ENCODE measurements at places on chromosomes 5 and 9.

DNA sequence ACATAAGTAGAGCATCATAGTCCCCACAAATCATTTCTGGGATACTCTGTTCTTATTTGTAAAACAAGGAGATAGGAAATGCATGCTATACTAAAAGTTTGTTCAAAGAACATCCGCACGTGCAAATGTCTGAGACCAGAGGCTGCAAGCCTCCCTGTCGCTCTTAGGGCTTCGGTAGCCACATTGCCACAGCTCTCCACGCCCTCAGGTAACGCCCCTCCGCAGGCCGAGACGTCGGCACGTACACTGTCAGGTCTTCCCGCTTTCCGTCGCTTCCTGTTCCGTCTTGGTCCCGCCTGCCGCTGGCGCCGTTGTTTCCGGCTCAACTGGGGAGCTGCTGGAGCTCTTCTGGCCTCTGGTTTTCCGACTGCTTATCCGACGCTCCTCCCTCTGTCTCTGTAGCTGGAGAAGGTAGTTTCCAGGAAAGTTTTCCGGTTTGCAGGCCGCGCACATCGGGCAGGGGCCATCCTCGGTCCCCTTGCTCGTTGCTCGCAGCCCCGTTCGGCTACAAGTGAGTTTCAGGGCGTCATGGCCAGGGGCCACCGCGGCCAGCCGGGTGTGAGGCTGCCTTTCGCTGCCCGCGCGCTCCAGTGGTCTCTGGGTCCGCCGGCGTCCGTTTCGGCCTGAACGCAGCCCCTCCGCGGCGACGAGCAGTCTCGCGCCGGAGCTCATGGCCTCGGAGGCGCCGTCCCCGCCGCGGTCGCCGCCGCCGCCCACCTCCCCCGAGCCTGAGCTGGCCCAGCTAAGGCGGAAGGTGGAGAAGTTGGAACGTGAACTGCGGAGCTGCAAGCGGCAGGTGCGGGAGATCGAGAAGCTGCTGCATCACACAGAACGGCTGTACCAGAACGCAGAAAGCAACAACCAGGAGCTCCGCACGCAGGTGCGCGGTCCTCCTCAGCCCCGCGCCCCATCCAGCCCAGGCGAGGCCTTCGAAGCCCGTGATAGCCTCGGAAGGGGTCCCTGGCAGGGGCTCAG is at the start of gene AGGF1:
Gene AGGF1 (plus strand): TSS at position 308 of the 975 bp plus-strand sequence. CDS start 363 bp downstream, at position 671.
- DNase-seq, result peak; percentile 91

GRCh38 chr9:77848897-77849296 is 182.7 kb downstream of the GNAQ start:
- DNase-seq, result no peak

DNA sequence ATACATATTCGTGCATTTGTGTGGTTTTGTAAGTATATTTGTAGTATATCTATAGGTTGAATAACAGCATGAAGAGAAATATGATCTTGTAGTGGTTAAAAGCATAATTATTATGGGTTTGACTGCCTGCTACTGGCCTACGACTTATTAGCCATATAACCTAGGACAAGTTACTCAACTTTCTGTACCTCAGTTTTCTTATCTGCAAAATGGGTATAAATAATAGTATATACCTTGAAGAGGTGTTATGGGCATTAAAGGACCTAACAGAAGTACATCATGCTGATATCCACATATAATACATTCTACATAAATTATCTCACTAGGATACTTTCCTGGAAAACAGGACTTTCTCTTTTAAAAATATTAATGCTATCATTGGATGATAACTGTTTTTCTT is 118.3 kb upstream of the ELL2 start:
- DNase-seq, result no peak

DNA sequence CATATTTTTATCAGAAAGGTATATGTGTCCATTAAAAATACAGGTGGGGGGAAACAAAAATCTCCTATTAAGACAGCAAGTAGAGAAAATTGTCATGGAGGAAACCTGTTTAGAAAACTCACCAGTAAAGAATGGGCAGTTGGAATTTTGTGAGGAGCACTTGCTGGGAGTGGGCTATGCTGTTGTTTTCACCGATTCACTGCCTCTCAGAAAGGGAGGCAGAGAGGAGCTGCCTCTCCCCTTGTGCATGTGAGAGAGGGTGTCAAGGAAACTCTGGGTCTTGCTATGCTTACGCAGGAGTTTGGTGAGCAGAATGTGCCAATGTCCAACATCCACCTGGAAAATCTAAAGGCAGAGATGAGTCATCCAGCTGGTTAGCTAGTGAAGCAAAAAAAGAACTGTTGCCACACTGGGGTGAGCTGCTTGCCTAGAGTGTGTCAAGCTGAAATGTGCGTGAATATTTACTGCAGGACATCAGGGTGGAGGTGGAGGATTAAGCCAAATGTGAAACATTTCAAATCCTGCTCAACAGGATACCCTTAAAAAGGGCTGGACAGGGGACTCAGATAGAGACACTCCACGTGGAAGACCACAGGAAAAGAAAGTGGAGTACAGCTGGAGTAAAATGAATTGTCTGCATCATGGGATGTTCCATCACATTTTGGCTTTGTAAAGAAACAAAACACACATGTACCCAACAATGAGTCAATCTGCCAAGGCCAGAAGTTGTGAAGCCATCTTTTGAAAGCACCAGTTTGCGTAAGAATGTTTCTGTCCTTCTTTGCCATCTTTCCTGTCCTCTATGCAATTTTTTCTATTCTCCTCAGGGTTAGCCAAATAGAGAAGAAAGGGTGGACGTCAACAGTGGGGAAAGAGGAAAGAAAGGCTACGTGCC is 449.7 kb upstream of the MPDZ start:
- no peak for DNase-seq

DNA sequence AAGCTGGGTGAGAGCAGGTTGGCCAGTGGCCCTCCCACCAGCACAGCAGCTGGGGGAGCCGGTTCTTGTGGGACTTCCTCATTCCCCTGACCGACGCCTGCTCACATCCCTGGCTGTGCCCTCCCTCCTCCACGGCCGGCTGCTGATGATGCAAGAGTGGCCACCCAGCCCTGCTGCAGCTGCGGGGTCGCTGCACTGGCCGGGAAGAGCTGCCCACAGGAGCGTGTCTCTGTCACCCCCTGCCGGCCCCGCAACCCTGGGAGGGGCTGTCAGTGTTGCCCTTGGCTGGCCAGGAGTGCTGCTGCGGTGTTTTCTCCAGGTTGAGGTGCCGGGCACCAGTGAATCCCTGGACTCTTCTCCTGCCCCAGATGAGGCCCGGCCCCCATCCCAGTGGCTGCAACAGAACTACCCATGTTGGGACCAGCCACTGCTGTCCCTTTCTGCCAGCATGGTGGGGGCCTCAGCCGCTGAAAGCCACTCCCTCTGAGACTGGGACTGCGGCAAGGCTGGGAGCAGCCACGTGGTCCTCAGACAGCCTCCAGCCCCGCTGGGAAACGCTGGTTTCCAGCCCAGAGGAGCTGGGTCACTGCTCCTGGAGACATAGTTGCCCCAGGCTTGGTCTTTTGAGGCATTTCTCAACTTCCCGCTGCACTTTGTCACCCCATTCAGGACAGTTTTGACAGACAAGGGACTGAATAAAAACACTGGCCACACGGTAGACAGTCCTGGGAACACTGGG is 739 bp downstream of the CARD9 start:
- no peak for DNase-seq

- DNase-seq, result no peak
Observed at GRCh38 chr5:137858223-137858916, 9.3 kb upstream of the MYOT start.

- no peak for DNase-seq
Observed at GRCh38 chr5:53777864-53778618, 217.6 kb downstream of the NDUFS4 start.

DNA sequence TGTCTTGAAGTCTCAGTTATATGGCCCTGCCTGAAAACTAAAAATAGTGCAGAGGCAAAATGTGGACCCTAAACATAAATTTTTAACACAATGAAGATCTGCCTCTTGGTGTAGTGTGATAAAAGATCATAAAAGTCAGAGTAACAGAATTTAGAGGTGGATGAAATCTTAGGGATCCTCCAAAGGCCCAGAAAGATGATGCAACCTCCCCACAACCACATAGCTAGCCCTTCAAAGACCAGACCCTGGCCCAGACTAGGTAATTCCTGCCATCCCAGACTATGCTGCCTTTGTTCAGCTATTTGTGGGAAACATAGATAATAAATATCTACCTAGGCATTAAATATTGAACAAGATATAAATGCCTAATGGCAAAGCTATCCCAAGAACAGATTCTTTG is 15.3 kb downstream of the KLF9 start:
- no peak for DNase-seq

DNA sequence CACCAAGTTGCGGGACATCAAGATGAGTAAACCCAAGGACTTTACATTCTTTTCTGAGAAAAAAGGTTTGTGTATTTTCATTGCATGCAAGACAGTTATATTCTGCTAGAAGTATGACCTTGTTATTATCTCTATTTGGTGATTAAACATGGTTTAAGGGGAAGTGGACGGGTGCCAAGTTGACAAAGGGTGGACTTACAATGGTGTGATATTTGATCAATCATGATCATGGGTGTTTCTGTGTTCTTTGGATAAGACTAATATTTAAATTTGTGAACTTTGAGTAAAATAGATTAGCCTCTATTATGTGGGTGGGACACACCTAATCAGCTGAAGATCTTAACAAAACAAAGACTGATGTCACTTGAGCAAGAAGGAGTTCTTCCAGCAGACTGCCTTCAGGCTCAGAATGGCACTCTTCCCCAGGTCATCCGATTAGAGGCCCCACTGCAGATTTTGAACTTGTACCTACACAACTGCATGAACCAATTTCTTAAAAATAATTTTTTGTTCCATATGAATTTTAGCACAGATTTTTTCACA is 782.9 kb downstream of the CDH12 start:
- no peak for DNase-seq

DNA sequence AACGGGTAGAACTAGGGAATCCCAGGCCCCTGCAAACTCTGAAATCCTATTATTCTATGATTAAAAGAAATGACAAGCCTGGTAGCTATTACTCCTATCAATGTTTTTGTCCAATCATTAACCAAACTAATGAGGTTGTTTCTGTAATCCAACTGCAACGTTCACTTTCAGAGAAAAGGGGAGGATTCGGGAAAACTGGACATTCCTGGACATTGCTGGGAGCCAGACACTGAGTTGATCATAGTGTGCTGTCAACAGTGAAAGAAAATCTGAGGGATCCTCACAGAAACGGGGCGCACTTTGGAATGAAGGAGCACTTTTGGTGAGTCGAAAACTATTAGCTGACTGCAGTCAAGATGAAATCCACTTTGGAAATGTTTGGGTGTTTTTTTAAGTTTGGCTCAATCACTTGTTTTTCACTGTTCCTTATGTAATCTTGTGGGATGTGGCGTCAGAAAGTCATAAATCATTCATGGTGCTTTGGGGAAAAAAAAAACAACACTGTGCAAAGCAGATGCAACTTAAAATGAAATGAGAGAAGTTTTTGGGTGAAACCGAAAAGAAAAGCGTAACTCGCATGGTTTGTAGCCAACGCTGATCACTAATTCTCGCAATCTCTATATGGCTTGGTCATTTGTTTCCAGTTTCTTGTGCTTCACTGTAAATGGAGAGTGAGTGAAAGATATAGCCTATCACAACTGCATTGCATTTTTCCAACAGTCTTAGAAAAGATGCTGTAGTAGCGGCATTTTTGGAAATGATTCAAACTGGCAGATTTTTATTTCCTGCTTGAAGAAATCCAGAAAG is 51.2 kb upstream of the ADRA1B start:
- DNase-seq, result no peak

Measured in stimulated activated CD4-positive, alpha-beta T cell treated with anti-CD3 and anti-CD28 coated beads, Interleukin-4, amount 100 ng/mL, for 1 hour (primary cell).